ENCODE measurements at places on chromosomes 3 and 15.

DNA sequence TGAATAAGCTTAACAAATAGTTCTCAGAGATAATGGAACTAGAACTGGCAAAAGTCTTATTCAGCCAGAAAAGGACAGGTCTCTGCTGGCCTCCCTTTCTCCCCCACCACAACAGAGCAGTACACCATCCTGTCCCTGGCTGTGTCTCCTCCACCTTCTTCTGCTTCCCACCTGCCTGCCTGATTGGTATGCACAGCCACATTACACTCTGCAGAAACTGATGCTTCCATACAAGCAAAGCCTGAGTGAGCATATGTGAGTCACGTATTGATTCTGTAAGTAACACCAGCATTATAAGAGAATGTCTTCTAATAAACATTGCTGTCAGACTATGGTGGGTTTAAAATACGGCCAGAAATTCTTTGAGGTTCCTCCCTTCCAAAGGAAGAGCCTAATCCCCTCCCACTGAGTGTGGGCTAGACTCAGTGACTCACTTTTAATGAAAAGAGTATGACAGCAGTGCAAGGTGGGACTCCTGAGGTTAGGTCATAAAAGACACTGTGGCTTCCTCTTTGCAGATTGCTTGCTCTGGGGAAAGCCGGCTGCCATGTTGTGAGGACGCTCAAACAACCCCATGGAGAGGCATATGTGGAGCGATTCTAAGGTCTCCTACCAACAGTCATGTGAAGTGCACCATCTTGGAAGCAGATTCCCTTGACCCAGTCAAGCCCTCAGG lies 44.4 kb downstream of the ANXA2 start:
- DNase-seq = no peak

DNA sequence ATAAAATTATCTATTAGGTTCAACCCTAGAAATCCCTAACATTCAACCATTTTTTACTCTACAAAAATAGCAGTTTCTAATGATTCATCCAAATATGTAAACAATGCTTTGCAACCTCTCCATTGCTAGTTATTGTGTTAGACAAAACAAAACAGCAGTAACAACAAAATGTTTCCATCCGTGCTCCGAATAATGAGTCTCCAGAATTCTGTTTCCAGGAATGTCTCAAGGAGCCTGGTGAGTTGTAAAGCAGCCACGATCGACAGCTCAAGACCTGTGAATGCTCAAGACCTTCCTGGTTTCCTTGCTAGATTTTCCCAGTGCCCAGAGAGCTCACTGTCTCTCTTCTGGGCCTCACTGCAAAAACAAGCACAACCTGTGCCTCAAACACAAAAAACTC lies 49.9 kb downstream of the CHRD start:
- no peak for DNase-seq

- no peak for DNase-seq
Observed at GRCh38 chr3:168498194-168498593, 402.5 kb upstream of the GOLIM4 start.

- no peak for DNase-seq
Observed at GRCh38 chr3:66110840-66111239, 72.1 kb upstream of the MAGI1 start.

DNA sequence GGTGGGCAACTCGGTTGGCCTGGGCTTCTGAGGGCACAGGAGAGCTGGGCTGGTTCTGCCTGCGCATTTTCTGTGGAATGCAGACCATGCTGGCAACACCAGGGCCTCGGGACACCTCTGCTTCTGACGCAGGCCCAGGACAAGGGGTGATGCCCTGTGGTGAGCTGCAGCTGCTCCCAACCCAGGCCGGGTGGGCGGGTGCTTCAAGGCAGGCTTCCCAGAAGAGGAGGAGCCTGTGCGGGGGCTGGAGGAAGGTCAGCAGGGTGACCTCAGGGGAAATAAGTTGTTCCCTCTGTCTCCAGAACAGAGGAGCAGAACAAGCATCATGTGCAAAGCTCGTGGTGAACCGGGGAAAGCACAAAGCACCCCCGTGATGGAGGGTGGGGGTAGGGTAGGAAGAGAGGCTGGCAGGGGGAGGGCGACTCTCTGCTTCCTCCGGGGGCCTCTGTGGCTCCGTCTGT lies 11.0 kb upstream of the PLXNA1 start:
- DNase-seq = peak; percentile 76

DNA sequence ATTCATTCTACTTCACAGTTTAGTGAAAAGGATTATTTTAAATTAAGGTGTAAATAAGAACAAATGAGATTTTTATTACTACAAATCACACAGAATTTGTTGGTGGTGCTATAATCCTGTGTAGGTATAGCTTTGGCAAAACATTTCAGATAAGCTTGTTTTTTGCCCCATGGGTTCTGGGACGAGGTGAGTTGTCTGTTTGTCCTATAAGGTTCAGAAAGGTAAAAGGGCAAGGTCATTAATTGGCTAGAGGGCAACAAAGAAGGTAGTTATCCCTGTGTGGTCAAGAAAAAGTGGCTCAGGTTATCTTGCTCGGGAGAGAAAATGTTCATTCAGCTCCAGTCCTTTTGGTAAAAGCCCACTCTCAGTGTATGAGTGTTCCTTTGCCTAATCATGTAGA lies 23.2 kb downstream of the AGTR1 start:
- DNase-seq = no peak

- DNase-seq = no peak
Observed at GRCh38 chr3:117846238-117846637, 1136.7 kb downstream of the TUSC7 start.

GRCh38 chr3:38601956-38602550 lies 47.4 kb downstream of the SCN5A start:
- peak; percentile 17 for DNase-seq
